ENCODE measurements at places on chromosomes 2 and 18. TPM values are rescaled to one million over a fixed set of nuclear protein-coding genes. Genes with fewer than 3 reads are reported as not detected.

The RBM44 gene
- total RNA-seq: 0.42 TPM

The TUBA4B gene
- total RNA-seq: not detected

The SLC14A1 gene
- total RNA-seq: not detected

The CD8B2 gene
- total RNA-seq: not detected

The LYG1 gene
- 1.9 TPM for total RNA-seq

The HADHB gene
- total RNA-seq: 66.5 TPM

The PROKR1 gene
- 0.16 TPM for total RNA-seq

The ERFE gene
- total RNA-seq: 2.6 TPM

The MYOM1 gene
- total RNA-seq: 1.4 TPM

The RETREG2 gene
- total RNA-seq: 84.6 TPM

The ABCB6 gene
- total RNA-seq: 35.9 TPM

The DSG1 gene
- not detected for total RNA-seq

The CRYGD gene
- total RNA-seq: not detected

The UNC50 gene
- 44.0 TPM for total RNA-seq

The TSPYL6 gene
- not detected for total RNA-seq

The ASXL3 gene
- 18.2 TPM for total RNA-seq

The TFCP2L1 gene
- total RNA-seq: not detected

The CHST10 gene
- 33.2 TPM for total RNA-seq

The PJVK gene
- 5.8 TPM for total RNA-seq

The MYO1B gene
- 107 TPM for total RNA-seq

The EGR4 gene
- total RNA-seq: not detected

The INO80D gene
- 18.8 TPM for total RNA-seq

The RUFY4 gene
- total RNA-seq: not detected

The IL1RL2 gene
- not detected for total RNA-seq

The SERPINB10 gene
- total RNA-seq: not detected

The RAPGEF4 gene
- total RNA-seq: 1.7 TPM

The NR4A2 gene
- total RNA-seq: 7.8 TPM

The RTKN gene
- 62.0 TPM for total RNA-seq

The C2orf66 gene
- total RNA-seq: 0.23 TPM

The TGFA gene
- total RNA-seq: 1.4 TPM

The TEKT4 gene
- total RNA-seq: not detected

The EVX2 gene
- total RNA-seq: 0.43 TPM

The GAD1 gene
- 0.39 TPM for total RNA-seq

The TTR gene
- total RNA-seq: not detected

The HIBCH gene
- total RNA-seq: 33.7 TPM

The ABCG5 gene
- not detected for total RNA-seq

The CHPF gene
- 27.0 TPM for total RNA-seq

The PTPRN gene
- 3.2 TPM for total RNA-seq

The SGPP2 gene
- total RNA-seq: not detected

The HAUS1 gene
- total RNA-seq: 94.9 TPM

The KLHL29 gene
- 7.3 TPM for total RNA-seq

The PHOSPHO2 gene
- total RNA-seq: 8.6 TPM

The ARHGAP25 gene
- 3.0 TPM for total RNA-seq

The DNAH7 gene
- 1.5 TPM for total RNA-seq

The COL4A3 gene
- not detected for total RNA-seq

The RSAD2 gene
- total RNA-seq: 1.0 TPM

The CCDC85A gene
- 0.16 TPM for total RNA-seq

The CASP10 gene
- not detected for total RNA-seq

The TRIM54 gene
- not detected for total RNA-seq

The SERPINB4 gene
- total RNA-seq: not detected

The SP9 gene
- 1.9 TPM for total RNA-seq

Data from neural crest cell (in vitro differentiated cells).